Glomerular endothelial cell (primary cell): ENCODE measurements at places on chromosomes 5 and 9. TPM values are rescaled to one million over a fixed set of nuclear protein-coding genes. Genes with fewer than 3 reads are reported as not detected.
A peak's percentile ranks its signal among the peaks of the same experiment; 100 is the strongest.

DNA sequence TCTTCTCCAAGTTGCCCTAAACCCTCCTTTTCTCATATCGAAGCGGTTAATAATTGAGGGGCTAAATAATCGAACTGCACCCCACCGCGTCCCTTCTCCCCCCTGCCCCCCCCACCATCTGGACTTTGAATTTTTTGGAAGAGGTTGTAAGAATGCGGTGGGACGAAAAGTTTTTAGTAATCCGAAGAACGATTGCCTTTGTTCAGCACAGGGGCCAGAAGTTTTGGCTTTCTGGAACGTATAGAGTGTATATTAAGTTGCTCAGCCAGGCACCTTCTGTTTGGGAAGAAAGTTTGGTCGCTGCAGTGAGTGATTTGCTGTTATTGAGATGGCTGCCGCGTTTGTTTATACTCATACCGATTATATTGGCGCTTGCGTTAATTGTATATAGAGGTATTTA is 518 bp downstream of the ERBIN start:
- DNase-seq: no peak

GRCh38 chr5:22596404-22596970 is 256.7 kb downstream of the CDH12 start:
- peak; percentile 64 for DNase-seq

DNA sequence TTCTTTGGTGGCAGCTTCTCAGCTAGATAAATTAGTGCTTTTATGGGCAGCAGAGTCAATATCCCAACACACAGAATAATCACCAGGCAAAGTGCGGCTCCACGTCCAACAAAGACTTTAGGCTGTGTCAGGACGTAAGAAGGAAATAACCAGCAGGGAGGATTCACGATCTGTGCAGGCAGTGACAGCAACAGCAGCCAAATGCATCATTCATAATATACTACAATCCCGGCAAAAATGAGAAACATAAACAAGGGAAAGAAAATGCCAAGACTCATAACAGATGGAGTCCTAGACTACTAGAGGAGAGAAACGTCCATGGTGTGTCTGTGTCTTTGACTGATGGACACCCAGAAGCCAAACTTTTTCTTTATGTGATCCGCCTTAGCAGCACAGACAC is 100.7 kb downstream of the LMNB1 start:
- DNase-seq: no peak

GRCh38 chr9:132584601-132585560 is 2.5 kb downstream of the BARHL1 start:
- no peak for DNase-seq

GRCh38 chr5:34564710-34565235 is 91.4 kb upstream of the RAI14 start:
- no peak for DNase-seq

GRCh38 chr5:130912088-130912487 is 253.0 kb downstream of the HINT1 start:
- DNase-seq: no peak

The MARCOL gene
- total RNA-seq: not detected in 2 replicates

The TPPP gene
- total RNA-seq: 0.19 and 0.58 TPM in 2 replicates

The AGXT2 gene
- total RNA-seq: not detected in 2 replicates

DNA sequence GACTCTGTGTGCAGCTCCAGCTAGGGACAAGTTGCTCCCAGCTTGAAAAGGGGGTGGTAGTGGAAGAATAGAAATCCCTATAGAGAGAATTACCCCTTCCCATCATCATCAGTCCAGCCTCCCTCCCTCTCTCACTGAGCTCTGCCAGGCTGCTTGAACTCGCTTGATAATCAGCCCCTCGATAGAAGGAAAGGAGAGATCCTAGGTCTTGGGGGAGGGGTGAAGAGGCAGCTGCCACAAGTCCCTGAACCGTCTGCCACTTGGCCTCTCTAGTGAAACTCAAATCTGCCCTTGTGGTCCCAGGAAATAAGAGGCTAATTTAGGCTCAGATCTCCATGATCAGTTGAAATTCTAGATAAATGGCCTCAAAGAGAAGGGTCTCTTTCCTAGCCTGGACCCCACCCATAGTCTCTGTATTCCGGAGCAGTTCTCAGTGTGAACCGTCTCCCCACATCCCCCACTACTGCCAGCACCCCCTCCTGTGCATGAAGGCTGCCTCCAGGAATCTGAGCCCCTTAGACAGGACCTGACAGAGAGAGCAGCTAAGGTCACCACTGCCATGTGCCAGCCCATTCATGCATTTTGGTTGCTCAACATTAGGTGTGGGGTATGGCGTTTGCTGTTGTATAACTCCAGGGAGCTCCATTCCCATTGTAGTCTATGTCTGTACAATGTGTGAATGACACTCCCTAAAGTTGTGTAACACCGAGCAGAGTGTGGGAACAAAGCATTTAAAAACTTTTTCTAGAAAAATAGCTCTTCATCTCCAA is 5.5 kb downstream of the DNAJB5 start:
- DNase-seq: no peak
